ENCODE measurements at places on chromosomes 2 and 18.
A peak's percentile ranks its signal among the peaks of the same experiment; 100 is the strongest.

- no peak for DNase-seq
Measured at GRCh38 chr2:120778244-120778643, 42.6 kb downstream of the GLI2 start.

GRCh38 chr2:74821177-74822126 lies 12.5 kb upstream of the HK2 start:
- DNase-seq = no peak

GRCh38 chr2:52000151-52000855 lies 968.4 kb upstream of the NRXN1 start:
- DNase-seq = no peak

GRCh38 chr2:174688079-174688478 lies 76.2 kb downstream of the CHRNA1 start:
- DNase-seq = no peak

GRCh38 chr2:53969285-53969967 lies 1.4 kb downstream of the PSME4 start:
- peak; percentile 79 for DNase-seq

GRCh38 chr18:58484989-58485981 lies 143.6 kb downstream of the ALPK2 start:
- peak; percentile 89 for DNase-seq

DNA sequence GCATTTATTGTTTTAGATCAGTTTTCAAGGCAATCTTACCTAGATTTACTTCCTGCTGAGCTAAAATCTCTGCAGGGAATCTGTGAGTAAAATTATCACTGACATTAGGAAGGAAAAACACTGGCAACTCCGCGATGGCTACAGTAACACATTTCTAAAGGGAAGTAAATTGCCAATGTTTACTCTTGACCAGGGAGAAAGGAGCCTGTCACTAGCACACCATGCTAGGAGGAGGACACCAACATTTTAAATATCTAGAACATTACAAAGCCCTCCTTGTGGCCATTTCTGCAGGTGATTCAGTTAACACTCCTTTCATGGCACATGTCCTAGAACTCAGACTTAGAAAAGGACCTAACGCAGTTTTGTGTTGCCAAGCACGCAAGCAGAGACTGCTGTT lies 58.4 kb downstream of the TCF4 start:
- no peak for DNase-seq

GRCh38 chr2:235634435-235635158 lies 140.8 kb downstream of the AGAP1 start:
- DNase-seq = no peak

GRCh38 chr2:19675856-19676460 lies 225.8 kb downstream of the TTC32 start:
- no peak for DNase-seq

DNA sequence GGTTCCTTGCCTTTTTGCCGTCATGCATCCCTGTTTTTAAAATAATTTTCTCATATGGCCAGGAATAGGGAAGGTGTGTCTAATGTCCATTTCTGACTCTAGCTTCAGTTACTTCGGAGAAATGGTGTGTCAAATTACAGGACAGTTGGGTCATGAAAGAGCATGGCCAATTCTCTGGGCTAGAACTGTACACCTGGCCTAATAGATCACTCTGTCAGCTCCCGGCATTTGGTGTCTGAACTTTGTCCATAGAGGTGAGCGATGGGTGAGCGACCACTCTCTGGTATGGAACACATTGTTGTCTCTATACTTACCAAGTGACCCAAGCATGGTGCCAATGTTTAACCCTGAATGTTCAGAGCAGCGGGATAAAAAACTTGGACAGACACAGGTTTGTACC lies 38.3 kb upstream of the ASB18 start:
- DNase-seq = no peak

- DNase-seq = no peak
Measured at GRCh38 chr18:25422230-25422629, 70.3 kb upstream of the ZNF521 start.

DNA sequence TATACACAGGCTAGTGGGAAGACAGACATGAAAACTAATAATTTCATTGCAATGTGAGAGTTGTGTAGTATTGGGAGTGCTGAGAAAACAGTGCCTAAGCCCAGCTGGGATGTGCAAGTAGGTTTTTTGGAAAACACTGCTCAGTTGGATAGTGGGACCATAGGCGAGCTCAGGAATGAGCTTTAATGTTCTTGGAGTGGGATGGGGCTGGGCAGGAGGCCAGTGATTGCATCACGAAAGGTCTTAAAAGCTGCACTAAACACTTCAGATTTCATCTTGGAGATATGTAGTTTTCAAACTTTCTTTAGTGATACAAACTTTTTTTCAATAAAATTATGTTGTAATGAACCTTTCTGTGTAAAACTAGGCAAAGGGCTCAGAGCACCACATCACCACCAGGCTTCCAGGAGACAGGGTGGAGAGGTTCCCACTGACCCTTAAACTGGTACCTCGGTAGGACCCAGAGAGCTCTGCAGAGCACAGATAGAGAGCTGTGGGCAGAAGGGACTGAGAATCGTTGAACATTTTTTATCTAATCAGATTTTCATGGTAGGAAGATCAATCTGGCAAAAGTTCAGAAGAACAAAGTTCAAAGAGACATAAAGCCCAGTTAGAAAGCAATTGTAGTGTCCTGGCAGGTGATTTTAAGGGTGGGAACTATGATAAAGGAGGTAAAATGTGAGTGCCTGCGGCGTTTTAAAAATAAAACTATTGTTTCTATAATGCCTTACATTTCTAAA lies 176.2 kb downstream of the TRABD2A start:
- no peak for DNase-seq

All from NCI-H1417 (cell line).